T-helper 1 cell (primary cell): ENCODE measurements at places on chromosomes 5 and 9.

DNA sequence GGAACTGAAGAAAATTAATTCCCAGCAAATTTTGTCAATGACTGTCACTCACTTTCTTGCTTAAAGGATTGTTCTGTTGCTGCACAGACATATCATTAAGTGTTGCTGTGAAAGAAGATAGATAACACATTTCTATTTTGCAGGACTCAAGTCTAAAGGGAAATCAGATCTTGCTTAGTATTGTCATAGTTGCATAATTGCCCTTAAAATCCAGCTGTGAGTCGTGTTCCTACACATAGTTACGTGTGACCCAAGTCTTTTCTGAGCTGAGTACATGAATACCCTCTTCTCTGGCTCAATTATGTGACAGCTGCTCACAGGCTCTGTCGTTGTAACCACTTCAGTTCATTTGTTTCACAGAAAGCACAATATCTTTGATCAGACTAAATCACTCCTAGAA lies 390.8 kb downstream of the DTWD2 start:
- no peak for DNase-seq

DNA sequence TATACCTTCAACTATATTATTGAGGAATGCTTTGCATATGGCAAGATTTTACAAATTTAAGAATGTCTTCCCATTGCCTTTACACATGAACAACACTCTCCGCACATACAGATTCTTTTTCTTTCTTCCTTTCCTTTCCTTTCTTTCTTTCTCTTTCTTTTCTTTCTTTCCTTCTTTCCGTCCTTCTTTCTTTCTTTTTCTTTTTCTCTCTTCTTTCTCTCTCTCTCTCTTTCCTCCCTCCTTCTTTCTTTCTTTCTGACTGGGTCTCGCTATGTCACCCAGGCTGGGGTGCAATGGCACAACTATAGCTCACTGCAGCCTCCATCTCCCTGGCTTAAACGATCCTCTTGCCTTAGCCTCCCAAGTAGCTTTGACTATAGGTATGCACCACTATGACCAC lies 13.8 kb downstream of the WDR31 start:
- DNase-seq, result no peak

- no peak for DNase-seq
Measured at GRCh38 chr5:96080557-96080956, 118.9 kb upstream of the ELL2 start.

DNA sequence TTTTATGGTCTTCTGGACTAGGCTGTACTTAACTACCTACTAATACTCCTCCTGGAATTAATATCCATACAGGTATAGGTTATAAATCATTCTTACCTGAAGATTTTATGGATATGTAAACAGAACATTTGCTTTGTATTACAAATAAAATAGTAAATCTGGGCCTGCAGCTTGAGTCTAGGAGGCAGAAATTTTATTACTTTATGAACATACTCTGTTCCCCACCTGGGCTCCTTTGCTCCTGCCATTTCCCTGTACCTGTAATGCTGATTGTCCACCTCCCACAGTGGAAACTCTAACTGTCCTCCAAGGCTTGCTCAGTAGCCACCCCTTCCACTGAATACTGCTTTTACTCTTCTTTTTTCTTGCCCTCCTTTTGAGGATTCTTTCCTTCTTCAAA lies 108.0 kb downstream of the PAM start:
- DNase-seq, result no peak

- DNase-seq, result no peak
Measured at GRCh38 chr9:123548741-123549545, 192.9 kb downstream of the CRB2 start.

DNA sequence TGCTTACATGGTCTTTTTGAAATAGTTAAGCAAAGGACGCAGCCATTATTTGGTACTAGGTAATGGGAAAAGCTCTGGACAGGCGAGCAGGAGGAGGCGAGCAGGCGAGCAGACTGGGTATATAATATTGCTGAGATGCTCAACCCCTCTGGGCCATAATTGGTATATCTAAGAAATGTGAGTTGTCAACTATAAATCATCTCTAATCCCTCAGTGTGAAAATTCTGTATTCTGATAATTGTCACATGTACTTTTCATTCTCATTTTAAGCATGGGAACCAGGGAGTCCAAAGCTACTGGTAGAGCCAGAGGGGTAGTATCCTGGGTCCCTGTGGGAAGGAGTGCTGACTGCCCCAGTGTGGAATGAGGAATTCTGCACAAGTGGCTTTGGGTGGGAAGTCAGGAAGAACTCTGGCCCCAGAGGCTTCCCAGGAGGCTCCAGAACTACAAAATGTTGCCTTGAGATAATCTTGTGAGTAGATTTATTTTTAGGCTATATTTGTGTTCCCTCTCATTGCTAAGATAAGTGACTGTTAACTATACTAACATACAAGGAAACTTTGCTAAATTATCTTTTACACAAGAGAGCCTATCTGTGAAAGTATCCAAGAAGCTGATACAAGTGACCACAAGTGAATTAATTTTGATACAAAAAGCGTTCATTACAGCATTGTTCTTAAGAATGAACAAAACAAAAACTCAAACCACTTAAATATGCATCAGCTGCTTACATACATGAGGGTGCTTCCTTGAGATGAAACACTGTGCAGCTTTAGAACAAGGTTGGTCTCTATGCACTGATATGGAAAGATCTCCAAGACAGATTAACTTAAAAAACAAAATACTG lies 70.5 kb upstream of the TNFAIP8 start:
- no peak for DNase-seq

DNA sequence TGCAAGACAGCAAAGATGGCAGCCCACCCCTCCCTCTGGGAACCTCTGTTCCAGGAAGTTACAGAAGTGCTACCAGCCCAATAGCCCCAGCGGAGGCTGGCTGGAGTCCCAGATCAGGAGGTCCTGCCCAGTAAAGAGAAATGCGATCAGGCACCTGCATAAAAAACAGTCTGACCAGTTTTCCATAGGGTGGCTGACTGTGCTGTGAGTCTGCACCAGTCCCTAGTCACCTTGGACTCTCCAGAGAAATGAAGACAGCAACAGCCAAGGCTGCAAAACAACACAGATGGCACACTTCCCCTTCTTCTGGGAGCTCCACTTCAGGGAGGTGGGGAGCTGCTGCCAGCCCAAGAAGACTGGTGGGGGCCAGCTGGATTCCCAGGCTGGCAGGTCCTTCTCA lies 265.5 kb upstream of the PCSK5 start:
- DNase-seq, result no peak

- no peak for DNase-seq
Measured at GRCh38 chr5:73232266-73233041, 59.5 kb downstream of the TMEM174 start.

DNA sequence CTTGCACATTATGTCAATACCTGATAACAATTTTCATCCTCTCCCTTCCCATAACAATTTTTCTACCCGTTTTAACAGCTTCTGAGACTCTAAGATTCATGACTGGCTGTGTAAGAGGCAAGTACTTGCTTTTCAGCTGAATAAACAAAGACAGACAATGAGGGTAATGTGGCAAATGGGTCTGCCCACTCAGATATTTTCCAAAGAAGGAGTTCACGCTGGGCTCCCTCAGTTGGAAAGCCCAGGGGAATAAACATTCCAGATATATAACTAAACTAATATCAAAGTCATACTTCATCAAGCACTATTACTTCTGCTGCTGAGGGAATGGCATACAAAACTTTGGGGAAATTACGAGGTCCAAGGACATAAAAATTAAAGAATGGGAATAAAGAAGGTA lies 24.4 kb downstream of the MEGF9 start:
- no peak for DNase-seq
